ENCODE measurements at places on chromosomes 16 and 17.

GRCh38 chr16:997440-998051 is 16.0 kb downstream of the SOX8 start:
- DNase-seq: peak; percentile 66

DNA sequence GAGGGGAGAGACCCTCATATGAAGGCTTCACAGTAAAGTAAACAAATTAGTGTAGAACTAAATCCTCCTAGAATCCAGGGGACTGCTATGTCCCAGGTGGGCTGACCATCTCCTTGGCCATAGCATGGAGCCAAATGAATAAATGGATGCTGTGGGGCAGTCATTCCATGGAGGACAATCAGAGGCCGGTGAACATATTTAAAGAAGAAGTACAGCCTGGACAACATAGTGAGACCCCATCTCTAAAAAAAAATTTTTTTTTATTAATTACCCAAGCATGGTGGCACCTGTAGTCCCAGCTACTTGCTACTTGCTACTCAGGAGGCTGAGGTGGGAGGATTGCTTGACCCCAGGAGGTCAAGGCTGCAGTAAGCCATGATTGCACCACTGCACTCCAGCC is 5.3 kb upstream of the CBFB start:
- no peak for DNase-seq

DNA sequence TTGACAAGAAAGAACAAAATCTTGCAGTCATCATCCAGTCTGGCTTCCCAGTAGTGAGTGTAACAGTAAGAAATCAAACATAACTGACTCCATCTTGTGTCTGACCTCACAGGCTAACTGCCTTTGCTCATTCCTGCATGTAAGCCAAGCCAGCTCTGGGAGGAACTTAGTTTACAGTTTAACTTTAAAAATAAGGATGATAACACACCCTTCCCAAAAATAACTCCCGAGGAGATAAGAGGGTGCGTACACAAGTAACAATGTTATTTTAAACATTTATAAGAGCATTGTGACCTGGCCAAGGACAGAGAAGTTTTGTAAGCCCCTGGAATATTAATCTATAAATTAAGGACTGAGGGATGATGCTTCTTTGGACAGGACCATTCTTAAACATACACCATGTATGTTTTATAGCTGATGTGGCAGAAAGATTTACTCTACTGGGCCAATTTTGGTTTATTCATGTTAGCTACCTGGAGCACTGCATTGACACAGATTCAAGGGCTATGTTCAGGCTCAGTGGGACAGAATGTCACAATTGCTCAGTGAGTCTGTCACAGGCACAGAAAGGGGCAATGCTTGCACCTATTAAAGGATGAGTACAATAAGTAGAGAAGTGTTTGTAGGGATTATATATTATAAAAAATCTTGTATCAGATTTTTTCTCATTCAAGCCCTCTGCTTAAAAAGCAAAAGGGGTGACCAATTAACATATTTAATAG is 344.1 kb downstream of the UTP18 start:
- no peak for DNase-seq

DNA sequence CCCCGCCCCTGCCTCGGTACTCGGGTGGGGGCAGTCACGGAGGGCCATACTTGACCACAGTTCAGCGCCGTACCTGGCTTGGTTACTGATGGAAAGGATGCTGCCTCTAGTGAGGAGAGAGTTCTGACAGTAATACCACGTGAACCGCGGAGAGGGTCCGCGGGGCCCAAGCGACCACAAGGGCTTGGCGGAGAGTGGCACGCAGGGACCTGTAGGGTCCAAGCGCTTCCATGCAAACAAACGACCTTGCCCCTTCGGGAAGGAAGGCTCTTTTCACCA is 9.2 kb downstream of the KDM6B start:
- DNase-seq: no peak

- no peak for DNase-seq
Observed at GRCh38 chr16:29676989-29677785, 1.8 kb upstream of the QPRT start.

DNA sequence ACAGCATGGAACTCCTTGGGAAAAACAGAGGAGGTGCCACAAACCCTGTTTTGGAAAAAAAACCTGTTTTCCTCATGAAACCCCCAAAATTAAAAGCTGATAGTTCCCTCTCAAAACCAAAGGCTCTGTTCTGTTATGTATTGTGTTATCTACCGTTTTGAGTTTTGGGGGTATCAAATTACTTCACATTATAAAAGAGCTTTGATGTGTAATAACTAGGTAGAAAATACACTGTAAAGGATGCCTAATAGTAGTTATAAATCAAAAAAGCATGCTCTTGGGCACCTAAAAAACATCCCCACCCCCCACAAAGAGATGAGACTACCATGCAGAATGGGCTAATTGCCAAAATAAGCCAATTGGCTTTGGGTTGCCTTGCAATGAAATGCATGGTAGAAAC is 30.8 kb downstream of the C16orf54 start:
- DNase-seq: no peak

DNA sequence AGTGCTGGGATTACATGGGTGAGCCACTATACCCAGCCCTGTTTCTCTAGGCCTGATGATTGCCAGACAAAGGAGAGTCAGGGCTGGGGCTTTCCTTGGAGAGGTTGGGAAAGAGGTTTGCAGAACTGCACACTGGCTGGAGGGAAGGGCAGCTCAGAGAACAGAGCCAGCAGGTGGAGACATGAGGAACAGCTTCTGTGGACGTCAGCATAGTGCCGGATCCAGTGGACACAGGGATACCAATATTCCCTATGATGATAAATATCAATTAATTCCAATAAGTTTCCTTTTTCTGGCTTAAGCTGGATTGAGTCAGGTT is 43.2 kb upstream of the SCNN1B start:
- no peak for DNase-seq

- DNase-seq: no peak
Observed at GRCh38 chr16:8120001-8120400, 470.3 kb downstream of the TMEM114 start.

- DNase-seq: no peak
Observed at GRCh38 chr16:17312094-17312710, 158.6 kb downstream of the XYLT1 start.

DNA sequence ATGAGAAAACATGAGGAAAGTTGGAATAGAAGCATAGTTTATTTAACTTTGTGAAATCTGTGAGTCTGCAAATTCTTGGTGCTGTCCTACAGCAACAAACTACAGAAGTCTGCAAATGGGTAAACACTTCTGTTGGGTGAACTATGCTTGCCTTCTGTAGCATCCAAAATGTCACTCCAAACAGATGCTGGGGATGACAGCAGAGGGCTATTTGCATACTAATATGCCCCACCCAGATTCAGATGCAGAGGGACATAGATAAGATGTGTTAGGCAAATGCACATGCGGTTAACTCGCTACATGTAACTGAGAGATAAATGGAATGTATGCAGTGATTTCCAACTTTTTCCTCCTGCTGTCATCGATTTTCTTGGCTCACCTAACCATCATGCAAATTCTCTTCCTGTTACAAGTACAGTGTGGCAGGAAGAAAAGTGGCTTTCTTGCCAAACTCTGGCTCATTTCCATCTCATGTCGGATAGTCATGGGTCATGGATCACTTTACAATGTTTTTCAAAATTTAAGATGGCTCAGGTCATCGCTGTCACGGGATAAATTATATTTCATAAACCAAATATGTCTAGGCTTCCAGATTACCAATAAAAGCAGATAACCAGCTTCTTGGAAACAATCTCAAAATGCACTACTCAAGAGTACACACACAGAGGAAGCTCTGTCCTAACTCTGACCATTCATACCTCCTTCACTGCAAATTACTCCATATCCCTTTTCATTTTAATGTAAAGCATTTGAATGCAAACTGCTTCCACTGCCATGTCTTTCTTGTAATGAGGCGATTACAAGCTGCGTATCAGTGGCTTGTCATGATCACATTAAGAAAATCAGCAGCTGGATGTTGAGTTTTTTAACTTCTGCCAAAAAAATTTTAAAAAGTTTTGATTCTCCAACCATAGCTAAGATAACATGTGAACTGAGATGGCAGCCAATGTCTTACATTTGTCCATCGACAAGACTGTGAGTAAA is 47.7 kb downstream of the ADAMTS18 start:
- no peak for DNase-seq

GRCh38 chr17:39051001-39051585 is 83.9 kb upstream of the FBXO47 start:
- DNase-seq: no peak

DNA sequence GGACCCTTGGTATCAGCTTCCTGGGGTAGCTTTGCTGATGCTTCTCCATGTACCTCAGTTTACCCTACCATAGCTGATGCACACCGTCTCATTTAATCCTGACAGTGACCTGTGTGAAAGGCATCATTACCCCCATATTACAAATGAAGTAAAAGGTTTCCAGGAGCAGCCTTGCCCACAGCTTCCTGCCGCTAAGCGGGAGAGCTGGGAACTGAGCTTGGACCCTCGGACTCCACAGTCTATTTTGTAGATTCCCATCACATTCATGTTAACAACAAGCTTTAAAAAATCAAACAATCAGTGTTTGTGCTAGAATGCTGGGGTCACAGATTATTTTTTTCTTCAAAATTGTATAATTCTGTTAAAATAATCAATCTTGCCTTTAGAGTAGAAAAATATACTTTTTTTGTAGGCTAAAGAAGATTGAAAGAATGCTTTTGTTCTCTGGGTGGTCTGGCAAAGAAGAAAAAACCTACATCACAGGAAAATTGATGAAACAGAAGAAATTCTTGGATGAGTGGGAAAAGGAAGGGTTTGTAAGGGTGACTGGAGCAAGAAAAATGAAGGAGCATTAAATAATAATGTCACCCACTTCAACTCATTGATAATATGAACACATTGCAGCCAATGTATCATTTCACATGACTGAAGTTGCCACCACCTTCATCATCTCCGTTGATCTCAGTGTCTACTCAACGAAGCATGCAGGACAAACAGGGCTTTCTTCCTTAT is 9.5 kb upstream of the USP10 start:
- no peak for DNase-seq

GRCh38 chr17:76561332-76561731 is 21.5 kb downstream of the PRCD start:
- no peak for DNase-seq

DNA sequence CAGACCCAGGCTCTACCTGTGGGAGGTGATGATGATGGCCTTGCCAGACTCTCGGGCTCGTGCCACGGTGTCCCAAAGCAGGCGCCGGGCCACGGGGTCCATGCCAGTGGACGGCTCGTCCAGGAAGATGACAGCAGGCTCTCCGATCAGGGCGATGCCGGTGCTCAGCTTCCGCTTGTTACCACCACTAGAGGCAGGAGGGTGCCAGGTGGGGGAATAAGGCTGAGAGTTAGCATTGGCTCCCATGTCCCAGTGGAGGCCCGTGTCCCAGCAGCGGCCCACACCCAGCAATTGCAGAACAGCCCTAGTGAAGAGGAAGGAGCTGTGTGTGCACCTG is 10.3 kb upstream of the RNPS1 start:
- no peak for DNase-seq

DNA sequence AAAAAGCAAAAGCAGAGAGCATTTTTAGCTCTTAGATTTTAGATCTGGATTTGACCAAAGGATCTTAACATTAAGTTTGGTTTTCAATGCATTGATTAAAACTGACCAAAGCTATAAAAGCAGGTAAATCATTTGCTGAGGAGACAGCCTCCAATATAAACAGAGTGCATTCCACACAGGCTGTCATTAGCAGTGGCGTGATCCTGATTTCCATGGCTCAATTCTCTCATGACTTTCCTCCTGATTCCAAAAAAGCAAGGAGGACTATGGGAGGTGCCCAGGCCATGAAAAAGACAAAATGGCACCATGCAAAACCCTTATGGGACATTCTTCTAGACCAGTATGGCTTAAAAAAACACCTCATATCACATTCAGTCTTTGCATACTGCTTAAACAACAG is 53.5 kb downstream of the PARN start:
- DNase-seq: no peak

GRCh38 chr16:85327731-85328675 is 215.7 kb upstream of the CIBAR2 start:
- DNase-seq: peak; percentile 77

DNA sequence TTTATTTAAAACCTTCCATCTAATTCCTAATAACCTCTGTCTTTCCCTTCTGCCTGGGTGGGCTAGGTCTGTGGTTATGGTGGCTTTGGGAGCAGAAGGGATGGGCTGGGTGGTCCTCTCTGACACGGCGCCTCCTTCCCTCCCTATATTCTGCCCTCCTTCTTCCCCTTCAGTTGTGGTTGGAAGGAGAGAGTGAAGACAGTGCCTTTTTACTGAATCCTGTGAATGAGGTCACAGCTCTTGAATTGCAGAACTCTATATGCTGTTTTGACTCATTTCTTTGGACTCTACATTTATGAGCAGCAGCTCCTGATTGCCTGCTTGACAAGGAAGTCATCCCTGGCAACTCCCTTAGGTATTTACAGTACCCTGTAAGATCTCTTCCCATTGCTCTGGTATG is 256.0 kb upstream of the ELAC2 start:
- no peak for DNase-seq

DNA sequence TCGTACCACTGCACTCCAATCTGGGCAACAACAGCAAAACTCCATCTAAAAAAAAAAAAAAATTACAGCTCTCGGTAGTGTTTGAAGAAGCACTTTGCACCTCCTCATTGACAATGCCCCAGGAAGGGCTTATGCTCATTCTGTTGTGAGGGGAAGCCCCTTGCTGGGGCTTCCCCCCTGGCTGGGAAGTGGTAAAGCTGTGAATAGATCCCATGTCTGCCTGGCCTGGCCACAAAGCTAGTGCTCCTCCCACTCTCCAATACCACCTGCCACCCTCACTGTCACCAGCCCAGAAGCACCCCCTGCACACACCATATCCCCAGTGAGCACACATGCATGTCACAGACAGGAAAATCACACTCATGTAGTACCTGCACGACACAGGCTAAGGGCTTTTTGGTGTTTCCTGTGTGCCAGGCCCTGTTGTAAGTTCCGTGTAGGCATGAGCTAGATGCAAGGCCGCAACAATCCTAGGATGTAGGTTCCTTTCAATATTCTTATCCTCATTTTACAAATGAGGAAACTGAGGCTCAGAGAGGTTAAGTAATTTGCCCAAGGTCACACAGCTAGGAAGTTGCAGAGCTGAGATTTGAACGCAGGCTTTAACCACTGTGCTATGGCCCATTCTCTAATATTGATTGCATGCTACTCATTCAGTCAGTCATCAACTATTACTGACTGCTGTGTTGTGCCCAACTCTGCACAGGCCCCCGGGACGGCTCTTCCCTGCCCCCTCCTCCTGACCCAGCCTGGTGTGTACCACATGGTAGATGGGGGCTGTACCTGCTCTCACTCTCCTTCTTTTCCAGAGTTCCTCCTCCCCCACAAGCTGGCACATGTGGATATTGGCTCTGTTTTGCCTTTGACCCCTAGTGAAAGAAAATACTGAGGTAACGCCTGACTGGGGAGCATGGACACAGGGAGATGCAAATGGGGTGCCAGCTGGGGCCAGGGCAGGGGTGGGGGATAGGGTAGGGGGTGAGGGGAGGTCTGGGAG is 11.9 kb upstream of the COL1A1 start:
- DNase-seq: no peak

DNA sequence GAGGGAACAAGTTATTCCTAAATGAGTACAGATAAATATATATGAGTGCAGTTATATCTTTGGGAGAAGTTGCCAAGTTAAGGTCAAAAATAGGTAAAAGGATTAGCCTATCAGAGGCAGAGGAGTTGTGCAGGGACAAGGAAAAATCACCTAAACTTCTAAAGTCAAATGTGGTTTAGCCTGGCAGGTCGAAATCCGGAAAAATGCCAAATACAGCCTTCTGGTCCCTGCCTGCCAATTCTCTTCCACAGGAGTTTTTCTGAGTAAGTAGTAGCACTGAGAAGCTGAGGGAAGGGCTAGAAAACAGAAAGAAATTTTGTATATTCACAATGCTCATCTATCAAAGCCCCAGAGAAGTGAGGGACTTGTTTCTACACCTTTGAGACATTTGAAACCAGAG is 17.6 kb upstream of the CES5A start:
- DNase-seq: no peak

GRCh38 chr16:66714654-66715307 is 18.2 kb upstream of the CMTM4 start:
- no peak for DNase-seq

Data from right forelimb (tissue), 1 donor.